Stimulated activated CD4-positive, alpha-beta T cell treated with anti-CD3 and anti-CD28 coated beads, Interleukin-4, amount 100 ng/mL, for 24 hours (primary cell): ENCODE measurements at places on chromosomes 4 and X.

- no peak for DNase-seq
Observed at GRCh38 chrX:3527166-3527565, 180.7 kb upstream of the MXRA5 start.

DNA sequence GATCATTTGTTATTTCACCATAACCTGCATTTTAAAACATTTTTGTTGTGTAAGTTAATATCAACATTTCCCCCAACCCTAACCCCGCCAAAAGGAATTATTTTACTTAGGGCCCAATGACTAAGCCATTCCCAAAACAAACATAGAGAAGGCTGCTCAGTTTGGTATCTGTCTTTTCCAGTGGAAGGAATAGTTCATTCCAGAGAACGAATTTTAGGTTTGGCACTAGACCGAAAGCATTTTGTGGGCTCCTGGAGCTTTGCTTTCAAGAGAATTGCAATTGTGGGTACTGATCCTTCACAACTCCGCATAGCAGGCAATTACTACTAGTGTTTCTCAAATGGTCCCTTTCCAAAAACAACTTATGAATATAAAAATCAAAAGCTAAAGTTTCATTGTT lies 226.7 kb upstream of the MAD2L1 start:
- DNase-seq: no peak

GRCh38 chr4:124167602-124168001 lies 544.9 kb downstream of the ANKRD50 start:
- DNase-seq: no peak

DNA sequence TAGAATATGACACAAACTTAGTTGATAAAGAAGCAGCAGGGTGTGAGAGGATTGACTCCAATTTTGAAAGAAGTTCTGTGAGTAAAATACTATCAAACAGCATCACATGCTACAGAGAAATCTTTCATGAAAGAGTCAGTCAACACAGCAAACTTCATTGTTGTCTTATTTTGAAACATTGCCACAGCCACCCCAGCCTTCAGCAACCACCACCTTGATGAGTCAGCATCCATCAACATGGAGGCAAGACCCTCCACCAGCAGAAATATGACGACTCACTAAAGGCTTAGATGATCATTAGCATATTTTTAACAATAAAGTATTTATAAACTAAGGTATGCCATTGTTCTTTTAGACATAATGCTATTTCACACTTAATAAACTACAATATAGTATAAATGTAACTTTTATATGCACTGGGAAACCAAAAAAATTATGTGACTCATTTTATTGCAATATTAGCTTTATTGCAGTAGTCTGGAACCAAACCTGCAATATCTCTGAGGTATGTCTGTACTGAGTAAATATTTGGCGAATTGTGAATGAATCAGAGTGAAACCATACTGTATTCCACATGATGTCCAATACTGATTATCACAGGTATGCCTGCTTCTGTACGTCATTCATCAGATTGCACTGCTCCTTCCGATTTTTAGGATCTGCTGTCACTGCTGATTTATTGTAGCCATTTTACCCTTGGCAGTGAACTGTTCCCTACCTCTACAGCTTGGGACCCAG lies 11.6 kb downstream of the FRMPD4 start:
- DNase-seq: no peak

DNA sequence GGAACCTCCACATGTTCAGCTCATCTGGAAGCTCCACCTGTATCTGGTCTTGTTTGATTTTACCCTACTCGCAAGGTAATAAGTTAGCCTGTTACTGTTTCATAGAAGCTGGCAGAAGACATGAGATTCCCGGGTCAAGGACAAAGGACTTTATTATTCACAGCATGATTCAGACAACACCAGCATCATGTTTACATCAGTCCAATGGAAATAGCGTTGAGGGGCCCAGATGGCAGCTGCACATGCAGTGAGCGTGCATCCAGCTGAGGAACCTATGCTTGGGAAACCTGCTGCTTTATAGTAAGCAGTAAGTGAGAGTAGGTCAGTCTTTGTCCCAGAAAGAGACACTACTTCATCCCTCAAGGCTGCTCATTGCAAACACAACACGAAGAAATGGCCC lies 19.8 kb downstream of the TSPAN5 start:
- no peak for DNase-seq

DNA sequence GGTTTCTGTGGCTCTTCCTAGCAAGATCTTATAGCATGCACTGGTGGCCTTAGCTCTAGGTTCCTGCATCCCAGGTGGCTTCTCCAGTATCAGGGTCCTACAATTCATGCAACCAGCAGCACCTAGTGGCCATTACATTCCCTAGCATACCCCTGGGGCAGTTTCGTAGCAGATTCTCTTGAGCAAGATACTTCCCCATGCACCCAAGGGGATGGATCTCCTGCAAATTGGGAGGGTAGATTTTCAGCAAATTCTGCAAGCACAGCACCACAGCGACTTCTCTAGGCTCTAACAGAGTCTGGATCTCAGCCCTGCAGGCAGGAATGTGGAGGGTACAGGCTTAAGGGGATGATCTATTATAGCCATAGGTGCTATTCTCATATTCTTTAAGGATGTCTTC lies 13.1 kb upstream of the SLC9B1 start:
- DNase-seq: no peak

DNA sequence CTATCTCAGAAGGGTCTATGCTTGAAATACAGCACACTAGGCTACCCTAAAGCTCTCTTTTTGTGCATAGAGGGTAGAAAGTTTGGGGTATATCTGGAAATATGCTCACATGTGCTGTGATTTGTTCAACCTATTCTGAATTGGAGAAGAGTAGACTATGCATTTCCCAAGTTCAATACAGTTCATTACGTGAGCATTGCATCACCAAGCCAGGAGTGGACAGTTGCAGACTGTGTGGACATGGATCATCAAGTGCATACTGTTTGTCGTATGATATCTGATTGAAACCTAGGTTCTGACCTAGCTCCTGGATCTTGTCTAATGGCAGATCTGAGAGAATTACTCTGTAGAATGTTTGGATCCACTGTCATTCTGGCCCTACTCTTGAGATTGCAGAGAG lies 161.1 kb downstream of the FRAS1 start:
- DNase-seq: no peak

GRCh38 chr4:116522922-116523321 lies 562.5 kb downstream of the TRAM1L1 start:
- DNase-seq: no peak

GRCh38 chr4:169682372-169683047 lies 62.1 kb downstream of the CLCN3 start:
- no peak for DNase-seq
